ENCODE measurements at places on chromosomes 5 and 9.

DNA sequence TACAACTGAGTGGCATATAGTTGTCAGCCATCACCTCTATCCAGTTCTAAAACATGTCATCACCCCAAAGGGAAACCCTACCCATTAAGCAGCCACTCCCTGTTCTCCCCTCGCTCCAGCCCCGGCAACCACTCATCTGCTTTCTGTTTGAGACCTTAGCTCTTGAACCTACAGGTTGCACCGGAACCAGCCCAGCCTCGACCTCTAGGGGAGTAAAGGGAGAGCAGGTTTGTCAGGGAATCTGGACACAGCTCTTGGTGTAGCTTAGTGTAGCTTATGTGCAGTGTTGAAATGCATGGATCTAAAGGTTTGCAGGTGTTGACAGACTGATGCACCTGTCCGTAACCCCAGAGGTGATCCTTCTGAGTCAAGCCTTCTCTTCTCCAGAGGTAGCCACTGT, 30.0 kb downstream of the NEURL1B start:
- DNase-seq: no peak

DNA sequence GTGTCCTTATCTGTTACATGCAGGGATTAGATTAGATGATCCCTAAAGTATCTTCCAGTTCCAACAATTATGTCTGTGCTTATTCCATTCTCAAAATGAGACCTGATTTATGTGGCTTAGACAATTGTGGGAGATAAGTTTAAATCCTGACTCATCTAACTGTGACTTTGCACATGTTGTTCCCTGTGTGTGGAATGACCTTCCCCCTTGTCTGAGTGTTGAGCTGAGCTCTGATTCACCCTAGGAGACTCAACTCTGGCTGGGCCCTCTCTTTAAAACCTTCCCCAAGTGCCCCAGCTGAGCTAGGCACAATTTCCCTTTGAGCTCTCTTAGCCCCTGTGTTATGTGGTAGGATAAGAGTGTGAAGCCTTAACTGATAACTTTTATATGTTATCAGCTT, 118.9 kb upstream of the ELL2 start:
- no peak for DNase-seq

- no peak for DNase-seq
These were observed 132.9 kb downstream of the PALM2AKAP2 start for GRCh38 chr9:109912726-109913460.

DNA sequence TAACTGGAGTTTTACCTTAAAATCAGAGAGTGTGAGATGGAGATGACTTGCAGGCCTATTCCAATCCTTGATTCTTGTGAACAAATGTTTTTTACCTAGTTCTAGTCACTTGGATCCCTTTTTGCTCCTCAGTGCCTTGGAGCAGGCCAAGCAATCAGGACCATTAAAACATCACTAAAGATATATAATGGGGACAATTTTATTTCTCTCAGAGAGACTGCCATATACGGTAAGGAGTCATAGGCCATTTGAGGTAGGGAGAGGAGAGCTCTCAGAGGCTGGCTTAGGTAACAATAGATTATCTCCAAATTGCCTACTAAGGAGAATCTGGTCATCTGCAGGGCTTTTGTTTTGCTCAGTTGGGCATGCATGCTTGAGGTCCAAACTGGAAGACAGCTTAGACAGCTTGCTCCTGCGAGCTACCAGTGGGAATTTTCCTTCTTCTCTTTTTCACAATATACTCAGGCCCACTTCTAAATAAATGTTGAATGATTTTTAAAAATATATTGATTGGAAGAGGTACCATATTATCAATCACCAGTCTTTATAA, 44.0 kb downstream of the FREM1 start:
- no peak for DNase-seq

DNA sequence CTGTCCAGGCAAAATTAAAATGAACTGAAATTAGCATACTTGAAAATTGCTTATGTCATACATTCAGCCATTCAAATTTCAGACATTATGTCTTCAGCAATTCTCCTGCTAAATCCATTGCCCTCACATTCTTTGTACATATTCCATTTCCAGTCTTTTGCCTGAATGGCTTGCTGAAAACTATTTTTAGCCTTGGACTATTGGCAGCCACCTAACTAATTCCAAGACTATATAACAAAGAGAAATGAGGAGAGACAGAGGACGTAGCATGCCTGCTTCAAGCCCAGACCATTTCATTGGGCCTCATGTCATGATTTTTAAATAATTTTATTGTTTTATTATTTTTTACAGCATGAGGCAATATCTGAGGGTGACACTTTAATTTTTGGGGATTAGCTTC, 100.3 kb downstream of the MRPS30 start:
- DNase-seq: no peak

- DNase-seq: no peak
These were observed 94.2 kb upstream of the ZNF618 start for GRCh38 chr9:113781896-113782295.

- DNase-seq: no peak
These were observed 702.8 kb downstream of the SEMA5A start for GRCh38 chr5:8842971-8843551.

GRCh38 chr5:175001876-175002645, 277.7 kb downstream of the MSX2 start:
- DNase-seq: no peak

- DNase-seq: no peak
These were observed 178.6 kb downstream of the FGF18 start for GRCh38 chr5:171597946-171598640.

- DNase-seq: no peak
These were observed 421.3 kb downstream of the ACTL7B start for GRCh38 chr9:108434502-108434901.

- no peak for DNase-seq
These were observed 163.8 kb downstream of the SEC61B start for GRCh38 chr9:99385814-99386279.

- no peak for DNase-seq
These were observed 56.2 kb upstream of the TNPO1 start for GRCh38 chr5:72760259-72760658.

GRCh38 chr9:86021166-86021565, 78.2 kb downstream of the GOLM1 start:
- DNase-seq: no peak
